Fibroblast of skin of left quadriceps (primary cell): ENCODE measurements at places on chromosomes 3 and 15.
A peak's percentile ranks its signal among the peaks of the same experiment; 100 is the strongest.

DNA sequence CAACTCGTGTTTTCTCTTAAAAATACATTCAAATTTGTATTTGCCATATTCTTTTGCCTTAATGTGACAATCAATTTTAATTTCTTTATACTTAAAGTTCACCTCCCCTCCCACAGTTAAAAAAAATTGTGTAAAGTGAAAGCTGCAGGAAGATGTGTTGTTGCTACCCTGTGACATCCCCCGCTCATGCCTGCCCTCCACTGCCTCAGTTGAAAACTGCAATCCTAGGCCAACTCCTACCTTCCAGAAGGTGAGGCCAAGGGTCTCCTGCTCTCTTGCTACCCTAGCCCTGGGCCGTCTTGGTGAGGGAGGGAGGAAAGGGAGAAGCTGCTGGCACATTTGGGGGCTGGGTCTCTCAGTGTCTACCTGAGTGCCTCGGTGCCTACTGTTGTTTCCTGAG lies 57.0 kb upstream of the CMTM7 start:
- DNase-seq = no peak

DNA sequence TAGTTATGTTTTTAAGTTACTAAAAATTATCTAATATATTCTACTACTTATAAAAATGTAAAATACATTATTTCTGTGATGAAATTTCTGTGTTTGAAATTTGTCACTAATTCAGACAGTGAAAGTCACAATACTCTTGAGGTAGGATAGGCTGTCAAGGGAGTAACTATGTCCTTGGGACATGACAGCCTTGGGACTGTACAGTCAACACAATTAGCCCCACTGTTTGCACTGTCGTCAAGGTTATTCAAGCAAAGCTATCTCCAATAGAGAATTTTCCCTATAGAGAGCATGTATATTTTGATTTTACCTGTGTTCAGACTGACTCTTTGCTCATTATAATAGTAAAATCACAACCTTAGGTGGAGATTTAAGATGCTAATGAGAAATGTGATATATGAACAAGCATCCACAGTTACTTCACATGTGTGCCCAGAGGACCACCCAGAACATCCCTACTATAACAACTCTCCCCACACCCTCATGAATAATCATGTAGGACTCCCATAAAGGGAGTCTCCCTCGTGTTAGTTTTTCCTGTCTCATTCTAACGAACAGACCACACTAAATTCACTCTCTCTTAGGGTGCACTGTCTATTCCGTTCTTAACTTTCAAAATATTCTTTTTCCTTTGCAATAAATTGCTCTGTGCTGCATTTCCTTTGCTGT lies 1476.3 kb upstream of the CADM2 start:
- no peak for DNase-seq

- DNase-seq = no peak
These were observed 223.4 kb downstream of the ATP8B4 start for GRCh38 chr15:49895347-49896223.

DNA sequence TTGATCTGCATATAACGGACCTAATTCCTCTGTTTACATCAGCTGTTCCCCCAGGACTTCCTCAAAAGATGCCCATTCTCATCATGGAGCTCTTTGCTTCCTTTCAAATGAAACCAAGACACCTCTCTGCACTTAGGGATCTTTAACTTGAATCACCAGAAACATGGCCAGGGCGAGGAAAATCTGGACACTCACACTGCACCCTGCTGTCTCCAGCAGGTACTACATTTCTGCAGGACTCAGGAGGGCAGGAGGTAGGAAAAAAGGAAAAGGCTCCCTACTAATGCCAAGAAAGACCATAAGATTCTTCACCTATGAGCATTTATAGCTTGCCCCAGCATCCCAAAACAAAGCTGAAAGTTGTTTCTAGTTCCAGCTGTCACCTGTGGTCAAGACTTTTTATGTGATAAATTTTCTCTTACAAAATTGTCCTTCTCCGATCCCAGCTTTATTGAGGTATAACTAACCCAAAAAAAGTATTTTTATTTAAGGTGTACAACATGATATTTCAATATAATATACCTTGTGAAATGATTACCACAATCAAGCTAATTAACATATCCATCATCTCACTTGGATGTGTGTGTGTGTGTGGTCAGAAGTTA lies 87.3 kb upstream of the C15orf61 start:
- peak; percentile 26 for DNase-seq
